Stimulated activated CD4-positive, alpha-beta T cell treated with anti-CD3 and anti-CD28 coated beads, Interleukin-4, amount 100 ng/mL, for 1 hour (primary cell): ENCODE measurements at places on chromosomes 6 and 20.
A peak's percentile ranks its signal among the peaks of the same experiment; 100 is the strongest.

- DNase-seq, result peak; percentile 5
Measured at GRCh38 chr6:32627831-32628230, 9.4 kb upstream of the HLA-DQA1 start.

DNA sequence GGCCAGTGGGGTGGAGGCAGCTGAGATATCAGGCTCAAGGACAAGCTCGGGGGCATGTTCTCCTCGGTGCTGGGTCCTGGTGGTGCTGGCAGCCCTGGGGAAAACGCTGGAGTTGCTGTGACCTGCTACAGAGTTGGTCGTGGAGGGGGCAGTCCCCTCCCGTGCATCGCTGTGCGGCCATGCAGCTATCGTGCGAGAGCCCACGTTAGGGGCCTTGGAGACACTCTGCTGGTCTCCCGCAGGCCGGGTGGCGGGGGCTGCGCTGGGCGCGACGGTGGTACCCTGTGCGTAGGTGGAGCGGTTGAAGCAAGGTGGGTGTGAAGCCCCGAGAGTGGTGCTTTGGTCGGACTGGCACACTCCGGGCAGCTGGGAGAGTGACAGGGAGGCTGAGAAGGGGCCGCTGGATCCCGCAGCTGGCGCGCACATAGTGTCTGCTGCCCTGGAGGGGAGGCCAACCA, 12.0 kb downstream of the LRRN4 start:
- no peak for DNase-seq

DNA sequence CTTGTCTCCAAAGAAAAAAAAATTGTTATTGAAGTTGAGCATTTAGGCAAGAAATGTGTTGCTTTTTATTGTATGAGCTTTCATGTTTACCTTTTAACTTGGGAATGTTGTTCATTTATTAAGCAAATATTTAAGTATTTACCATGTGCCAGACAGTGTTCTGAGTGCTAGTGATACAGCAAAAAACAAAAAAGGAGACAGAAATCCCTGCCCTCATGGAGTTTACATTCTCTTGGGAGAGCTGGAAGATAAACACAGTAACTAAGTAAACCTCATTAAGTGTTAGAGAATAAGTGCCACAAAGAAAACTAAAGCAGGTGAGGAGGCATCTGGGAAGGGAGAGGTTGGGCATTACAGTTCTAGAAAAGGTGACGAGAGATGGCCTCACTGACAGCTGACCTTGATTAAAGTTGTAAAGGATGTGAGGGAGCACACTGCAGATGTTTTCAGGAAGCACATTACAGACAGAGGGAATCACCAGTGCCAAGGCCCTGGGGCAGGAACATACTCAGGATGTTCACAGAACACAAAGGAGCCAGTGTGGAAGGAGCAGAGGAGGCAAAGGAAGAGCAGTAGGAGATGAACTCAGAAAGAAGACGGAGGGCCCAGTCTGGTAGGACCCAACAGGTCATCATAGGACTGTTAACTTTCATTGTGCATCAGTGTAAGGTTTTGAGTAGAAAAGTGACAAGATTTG, 33.5 kb downstream of the XRN2 start:
- no peak for DNase-seq

DNA sequence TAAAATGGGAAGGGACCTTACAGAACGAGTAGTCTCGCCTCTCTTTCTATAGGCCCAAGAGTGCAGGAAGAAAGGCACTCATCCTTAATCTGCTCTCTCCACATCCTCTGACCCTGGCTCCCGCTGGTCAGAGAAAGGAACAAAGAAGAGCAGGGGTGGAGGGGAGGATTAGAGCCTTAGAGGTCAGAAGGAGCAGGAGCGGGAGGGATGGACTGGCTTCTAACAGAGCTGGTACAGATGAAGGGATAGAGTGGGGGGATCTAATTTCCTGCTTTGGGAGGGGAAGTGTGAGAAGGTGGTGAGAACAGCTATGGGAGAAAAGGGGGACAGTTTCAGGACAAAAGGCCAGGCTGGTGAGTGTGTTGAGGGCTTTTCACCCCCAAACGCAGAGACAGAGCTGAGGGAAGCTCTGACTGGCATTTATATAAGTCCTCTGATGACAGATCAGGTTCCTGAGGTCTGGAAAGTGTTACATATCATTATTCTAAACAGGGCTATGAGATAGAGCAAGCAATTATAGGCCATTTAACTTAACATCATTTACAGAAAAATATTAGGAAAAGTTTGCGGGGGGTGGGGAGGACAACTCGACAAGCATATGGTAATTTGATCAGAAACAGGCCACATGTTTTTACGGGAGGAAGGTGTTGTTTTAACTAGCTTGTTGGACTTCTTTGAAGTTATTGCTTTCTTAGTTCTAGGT, 111.1 kb downstream of the FOXC1 start:
- DNase-seq, result no peak

DNA sequence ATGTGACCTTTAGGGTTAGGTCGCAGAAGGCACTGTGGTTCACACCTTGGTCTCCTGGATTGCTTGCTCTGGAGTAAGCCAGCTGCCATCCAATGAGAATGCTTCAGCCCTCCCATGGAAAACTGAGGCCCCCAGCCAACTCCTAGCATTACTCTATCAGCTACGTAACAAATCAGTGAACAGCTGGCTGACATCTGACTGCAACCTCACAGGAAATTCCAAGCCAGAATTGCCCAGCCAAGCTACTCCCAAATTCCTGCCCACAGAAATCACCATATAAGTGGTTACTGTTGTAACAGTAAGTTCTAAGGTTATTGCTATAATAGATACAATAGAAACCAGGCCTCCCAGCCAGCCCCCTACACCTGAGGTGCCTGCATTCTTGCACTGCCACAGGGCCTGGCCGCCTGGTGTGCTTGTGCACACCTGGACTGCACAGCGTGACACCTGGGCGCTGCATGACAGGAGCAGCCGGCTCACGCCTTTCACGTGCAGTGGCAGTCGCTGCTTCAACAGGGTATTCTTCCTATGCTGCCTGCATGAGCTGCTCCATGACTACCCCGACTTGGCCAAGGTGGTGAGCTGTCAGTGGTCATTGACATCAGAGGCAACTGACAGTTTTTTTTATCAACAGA, 429.7 kb upstream of the RUNX2 start:
- DNase-seq, result no peak

- DNase-seq, result no peak
Measured at GRCh38 chr6:148317739-148318138, 24.9 kb upstream of the SASH1 start.

GRCh38 chr6:48084201-48084600, 26.8 kb downstream of the PTCHD4 start:
- DNase-seq, result no peak

GRCh38 chr6:108589244-108589791, 28.6 kb downstream of the FOXO3 start:
- DNase-seq, result no peak

GRCh38 chr6:109793021-109793420, 101.9 kb downstream of the FIG4 start:
- DNase-seq, result no peak

- no peak for DNase-seq
Measured at GRCh38 chr6:71254323-71254722, 34.3 kb upstream of the OGFRL1 start.

DNA sequence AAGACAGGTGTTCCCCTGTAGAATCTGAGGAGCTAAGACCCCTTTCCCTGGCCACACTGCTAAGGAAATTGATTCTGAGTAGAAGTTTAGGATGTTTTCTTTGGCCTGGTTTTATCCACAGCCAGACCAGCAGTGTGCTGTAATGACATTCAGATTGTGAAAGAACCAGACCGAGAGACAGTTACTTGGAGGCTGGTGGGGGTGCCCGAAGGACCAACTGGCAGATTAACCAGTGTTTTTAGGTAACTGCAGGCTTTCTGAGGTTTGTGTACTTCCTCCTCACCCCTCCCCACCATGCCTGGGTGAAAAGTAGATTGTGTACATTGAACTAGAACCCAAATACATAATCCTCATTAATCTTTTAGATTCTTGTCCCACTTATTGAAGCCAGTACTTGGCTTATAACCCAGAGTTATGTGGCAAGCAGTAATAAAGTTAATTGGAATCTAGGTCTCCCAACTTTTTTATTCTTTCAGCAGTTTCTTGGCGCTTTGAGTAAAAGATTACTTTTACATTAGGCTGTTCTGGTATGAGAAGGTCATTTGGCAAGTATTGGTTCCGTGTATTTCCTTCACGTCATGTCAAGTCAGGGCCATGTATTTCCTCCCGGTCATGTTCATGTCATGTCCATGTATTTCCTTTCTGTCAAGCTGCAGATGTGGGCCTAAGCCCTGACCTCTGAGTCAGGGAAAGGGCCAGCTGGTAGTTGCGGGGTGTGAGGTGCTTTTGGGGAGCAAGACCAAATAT, 93.7 kb downstream of the TCP11 start:
- no peak for DNase-seq
